RPMI8226 (cell line): ENCODE measurements at places on chromosomes 7 and 10.
A peak's percentile ranks its signal among the peaks of the same experiment; 100 is the strongest.

GRCh38 chr10:59036311-59037017, 140.0 kb upstream of the PHYHIPL start:
- DNase-seq: peak; percentile 56

- DNase-seq: no peak
These were observed 317.0 kb upstream of the COBL start for GRCh38 chr7:51633596-51633995.

DNA sequence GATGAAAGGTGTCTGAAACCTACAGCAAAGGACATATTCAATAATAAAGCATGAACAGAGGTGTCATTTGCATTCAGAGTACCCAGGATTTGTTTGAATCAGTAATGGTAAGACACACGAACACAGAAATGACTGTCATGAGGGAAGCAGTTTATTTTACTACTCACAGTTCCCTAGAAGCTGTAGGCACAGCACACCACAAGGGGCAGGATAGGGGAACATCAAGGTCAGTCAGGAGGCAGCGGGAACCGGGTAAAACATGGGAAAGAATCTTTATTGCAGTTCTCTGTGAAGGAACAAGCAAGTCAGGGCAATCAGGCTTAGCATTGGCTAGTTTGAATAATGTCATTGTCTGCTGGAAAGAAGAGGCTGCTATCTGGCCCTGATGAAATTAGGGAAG, 70.2 kb upstream of the PDSS1 start:
- DNase-seq: no peak

GRCh38 chr7:140625908-140626868, 14.4 kb downstream of the DENND2A start:
- no peak for DNase-seq

- DNase-seq: no peak
These were observed 839 bp upstream of the HABP2 start for GRCh38 chr10:113552014-113552413.

GRCh38 chr10:107708981-107709380, 544.5 kb upstream of the SORCS1 start:
- no peak for DNase-seq

- DNase-seq: peak; percentile 6
These were observed 2.0 kb upstream of the TBXAS1 start for GRCh38 chr7:139827042-139827441.

DNA sequence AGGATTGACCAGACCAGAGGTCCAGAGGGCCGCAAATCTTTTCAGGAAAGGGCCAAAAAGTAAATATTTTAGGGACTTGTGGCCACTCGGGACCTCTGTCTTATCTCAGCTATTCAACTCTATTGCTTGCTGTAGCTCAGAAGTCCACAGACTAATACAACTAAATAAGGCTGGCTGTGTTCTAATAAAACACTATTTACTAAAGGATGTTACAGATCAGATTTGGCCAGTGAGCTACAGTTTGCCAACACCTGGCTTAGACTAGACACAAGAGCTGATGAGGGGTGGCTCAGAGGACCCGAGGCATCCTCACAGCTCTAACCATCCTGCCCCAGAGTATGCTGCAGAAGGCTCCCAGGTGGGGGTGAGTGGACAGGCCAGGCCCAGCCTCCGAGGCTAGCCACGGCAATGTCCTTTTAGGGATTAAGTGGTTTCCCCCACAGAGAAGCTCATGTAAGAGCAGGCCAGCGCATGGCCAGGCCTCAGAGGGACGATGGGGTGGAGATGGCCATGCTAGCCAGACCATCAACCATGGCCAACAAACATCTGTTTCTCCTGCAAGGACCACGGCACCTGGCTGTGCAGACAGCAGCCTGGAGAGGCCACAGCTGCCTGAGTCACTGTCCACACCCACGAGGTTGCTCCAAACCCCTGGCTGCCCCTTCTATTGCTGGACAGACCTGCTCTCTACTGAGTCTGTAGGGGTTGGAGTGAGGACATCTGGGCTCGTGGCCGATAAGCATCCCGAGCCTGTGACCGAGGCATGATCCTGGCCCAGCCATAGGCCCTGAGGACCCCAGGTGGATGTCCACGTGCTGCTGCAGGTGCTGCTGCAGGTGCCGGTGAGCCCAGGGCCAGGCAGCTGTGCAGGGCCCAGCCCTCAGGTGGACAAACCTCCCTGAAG, 76.5 kb downstream of the AFAP1L2 start:
- DNase-seq: peak; percentile 52

- peak; percentile 64 for DNase-seq
These were observed 22.1 kb upstream of the CARD11 start for GRCh38 chr7:3065724-3066143.

- DNase-seq: peak; percentile 60
These were observed 45.3 kb upstream of the ZMIZ1 start for GRCh38 chr10:79023240-79024162.

- no peak for DNase-seq
These were observed 112.5 kb downstream of the GRID1 start for GRCh38 chr10:86254081-86254480.

GRCh38 chr10:102150970-102151773, 1.0 kb upstream of the NOLC1 start:
- no peak for DNase-seq

- DNase-seq: no peak
These were observed 861.3 kb downstream of the NRG3 start for GRCh38 chr10:82736305-82736704.

DNA sequence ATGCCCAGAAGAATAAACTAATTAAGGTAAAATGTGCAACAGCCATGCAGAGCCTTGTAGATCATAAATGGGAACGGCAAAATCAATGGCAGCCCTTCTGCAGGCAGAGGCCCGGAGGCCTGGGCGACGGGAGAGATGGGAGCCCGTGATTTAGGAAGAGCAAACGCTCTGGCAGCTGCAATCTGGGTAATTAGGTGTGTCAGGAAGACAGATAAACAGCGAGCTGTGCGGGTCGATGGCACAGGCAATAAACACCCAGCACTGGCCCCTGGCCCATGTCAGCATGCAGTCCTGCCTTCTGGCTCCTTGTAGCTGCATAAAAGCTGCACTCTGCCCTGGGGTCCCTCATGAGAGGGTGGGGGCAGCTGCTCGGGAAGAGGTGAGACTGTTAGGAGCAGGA, 78.0 kb downstream of the GOLGA7B start:
- DNase-seq: no peak

DNA sequence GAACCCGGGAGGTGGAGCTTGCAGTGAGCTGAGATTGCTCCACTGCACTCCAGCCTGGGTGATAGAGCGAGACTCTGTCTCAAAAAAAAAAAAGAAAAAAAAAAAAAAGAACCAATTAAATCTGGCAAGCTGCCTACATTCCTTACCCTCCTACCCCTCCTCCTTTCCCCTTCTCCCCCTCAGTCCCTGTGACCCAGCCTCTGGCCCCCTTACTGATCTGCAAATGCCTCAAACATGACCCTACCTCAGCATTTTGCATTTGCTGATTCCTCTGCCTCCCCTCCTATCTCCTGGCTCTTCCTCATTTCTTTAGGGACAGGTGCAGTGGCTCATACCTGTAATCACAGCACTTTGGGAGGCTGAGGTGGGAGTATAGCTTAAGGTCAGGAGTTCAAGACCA, 19.3 kb downstream of the CDHR3 start:
- DNase-seq: no peak

GRCh38 chr10:46031648-46032532, 1.5 kb upstream of the NCOA4 start:
- no peak for DNase-seq

GRCh38 chr7:94687810-94688209, 31.9 kb upstream of the SGCE start:
- no peak for DNase-seq

- DNase-seq: no peak
These were observed 226.0 kb downstream of the BMPER start for GRCh38 chr7:34131371-34131770.
